ENCODE measurements at places on chromosomes 1 and 21.
A peak's percentile ranks its signal among the peaks of the same experiment; 100 is the strongest.

DNA sequence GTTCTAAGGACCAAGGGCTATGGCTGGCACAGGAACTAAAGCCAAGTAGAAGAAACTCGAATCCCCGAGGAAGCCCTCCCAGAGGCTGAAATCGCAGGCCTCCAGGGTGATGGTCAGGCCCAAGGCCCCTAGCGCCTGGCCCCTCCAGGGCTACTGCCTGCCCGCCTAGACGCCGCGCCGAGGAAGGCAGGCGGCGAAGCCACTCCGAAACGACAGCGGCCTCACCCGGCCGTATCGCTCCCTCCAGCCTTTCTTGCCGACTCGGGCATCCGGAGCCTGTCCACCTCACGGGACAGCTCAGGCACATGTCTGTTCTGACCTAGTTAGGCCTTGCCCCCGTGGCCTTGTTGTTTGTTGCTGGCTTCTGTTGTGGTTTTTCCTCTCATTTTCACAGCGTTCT lies 9.7 kb upstream of the LHX8 start:
- no peak for DNase-seq

GRCh38 chr1:17686258-17686657 lies 68.9 kb upstream of the ACTL8 start:
- no peak for DNase-seq

- DNase-seq: no peak
Observed at GRCh38 chr1:84615790-84616189, 41.5 kb upstream of the CTBS start.

DNA sequence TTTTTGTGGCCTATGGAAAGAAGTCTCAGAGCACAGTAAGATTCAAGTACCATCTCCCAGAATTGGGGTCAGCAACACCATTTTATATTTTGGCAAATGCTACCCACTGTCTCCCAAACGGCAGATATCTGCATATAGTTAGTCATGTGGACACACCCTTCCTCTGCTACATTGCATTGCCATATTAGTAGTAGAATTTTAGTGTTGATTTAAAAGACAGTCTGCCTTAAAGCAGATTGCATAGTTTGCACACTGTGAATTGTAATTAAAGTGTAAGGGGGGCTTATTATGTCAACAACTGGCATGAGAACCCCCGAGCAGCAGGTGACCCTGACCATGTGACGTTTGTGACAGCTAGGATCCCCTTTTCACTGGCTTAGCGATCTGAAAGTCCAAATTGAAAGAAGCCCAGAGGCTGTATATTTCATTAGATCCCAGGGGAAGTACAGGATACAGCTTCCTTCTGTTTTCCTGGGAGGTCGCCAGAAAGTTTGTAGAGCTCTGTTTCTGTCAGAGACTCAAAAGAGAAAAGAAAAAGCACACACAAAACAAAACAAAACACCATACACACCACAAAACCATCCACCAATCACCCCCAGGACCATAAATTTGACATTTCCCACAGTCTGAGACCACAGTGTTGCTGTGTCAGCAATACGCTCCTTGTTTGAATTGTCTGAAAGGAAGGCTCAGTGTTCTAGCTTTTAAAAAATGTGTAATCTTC lies 172.4 kb downstream of the NFIA start:
- no peak for DNase-seq

- peak; percentile 82 for DNase-seq
Observed at GRCh38 chr1:147545133-147545532, 3.8 kb downstream of the BCL9 start.

GRCh38 chr1:85462931-85463649 lies 1.9 kb downstream of the DDAH1 start:
- DNase-seq: no peak

- no peak for DNase-seq
Observed at GRCh38 chr1:2470290-2471158, 5.6 kb upstream of the PLCH2 start.

DNA sequence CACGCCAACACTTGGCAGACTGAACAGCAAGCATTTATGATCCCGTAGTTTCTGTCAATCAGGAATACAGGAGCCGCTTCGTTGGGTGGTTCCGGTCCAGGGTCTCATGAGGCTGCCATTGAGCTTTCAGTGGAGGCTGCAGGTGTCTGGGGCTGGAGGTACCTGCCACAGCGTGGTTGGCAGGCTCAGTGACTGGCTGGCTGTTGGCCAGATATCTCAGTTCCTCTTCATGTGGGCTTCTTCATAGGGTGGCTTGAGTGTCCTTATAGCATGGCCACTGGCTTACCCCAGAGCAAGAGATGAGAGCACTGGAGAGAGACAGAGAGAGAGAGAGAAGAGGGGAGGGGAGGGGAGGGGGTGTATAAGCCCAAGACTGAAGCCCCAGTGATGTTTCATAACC lies 29.3 kb downstream of the PIK3CD start:
- no peak for DNase-seq

- DNase-seq: no peak
Observed at GRCh38 chr1:198604975-198605374, 33.9 kb upstream of the PTPRC start.

- no peak for DNase-seq
Observed at GRCh38 chr1:61123326-61123725, 41.0 kb downstream of the NFIA start.

DNA sequence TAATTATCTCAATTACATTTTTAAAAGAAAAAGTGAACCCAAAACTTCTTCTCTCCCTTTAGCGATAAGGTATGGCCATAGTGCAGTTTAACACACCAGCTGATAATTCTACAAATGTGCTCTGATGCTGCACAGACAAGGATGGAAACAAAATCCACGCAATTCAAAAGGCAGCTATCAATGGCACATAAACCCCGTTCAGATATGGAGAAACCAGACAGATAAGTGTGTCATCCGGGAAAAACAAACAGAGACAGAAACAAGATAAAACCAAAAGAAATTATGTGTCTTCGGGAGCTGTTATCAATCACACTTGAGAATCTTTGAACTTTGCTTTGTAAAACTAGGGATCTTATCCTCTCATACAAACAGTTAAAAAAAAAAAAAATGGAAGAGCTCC lies 73.6 kb downstream of the SIPA1L2 start:
- no peak for DNase-seq

DNA sequence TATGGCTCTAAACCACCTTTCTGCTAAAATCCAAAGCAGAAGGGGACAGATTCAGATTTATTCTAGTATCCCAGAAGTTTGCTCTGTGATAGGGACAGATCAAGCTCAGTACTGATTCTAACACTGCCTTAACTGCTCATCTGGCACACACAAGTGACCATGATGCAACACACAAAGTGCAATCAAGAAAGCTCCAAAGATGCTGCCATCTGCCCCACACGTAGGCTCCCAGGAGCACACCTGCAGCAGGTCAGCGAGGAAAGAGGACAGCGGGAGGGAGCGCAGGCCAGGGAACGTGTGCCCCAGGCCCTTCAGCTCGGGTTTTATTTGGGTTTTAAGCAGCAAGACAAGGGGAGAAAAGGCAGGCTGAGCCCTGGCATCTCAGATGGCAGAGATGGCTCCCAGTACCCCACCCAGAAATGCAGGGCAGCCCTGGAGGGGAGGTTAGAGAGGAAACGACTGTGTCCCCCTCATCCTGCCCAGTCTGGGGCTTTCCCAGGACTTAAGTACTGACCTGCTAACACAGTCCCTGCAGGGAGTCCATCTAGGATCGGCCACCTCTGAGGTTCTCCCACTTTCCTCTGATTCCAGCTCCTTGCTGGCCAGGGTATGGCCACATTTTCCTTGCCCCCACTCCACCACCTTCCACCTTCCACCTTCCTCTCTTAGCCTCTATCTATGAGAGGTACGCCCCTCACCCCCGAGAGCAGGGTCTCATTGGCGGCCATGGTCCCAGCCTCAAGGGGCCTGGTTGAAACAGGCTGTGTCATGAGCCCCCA lies 1.2 kb downstream of the TRIM11 start:
- no peak for DNase-seq

DNA sequence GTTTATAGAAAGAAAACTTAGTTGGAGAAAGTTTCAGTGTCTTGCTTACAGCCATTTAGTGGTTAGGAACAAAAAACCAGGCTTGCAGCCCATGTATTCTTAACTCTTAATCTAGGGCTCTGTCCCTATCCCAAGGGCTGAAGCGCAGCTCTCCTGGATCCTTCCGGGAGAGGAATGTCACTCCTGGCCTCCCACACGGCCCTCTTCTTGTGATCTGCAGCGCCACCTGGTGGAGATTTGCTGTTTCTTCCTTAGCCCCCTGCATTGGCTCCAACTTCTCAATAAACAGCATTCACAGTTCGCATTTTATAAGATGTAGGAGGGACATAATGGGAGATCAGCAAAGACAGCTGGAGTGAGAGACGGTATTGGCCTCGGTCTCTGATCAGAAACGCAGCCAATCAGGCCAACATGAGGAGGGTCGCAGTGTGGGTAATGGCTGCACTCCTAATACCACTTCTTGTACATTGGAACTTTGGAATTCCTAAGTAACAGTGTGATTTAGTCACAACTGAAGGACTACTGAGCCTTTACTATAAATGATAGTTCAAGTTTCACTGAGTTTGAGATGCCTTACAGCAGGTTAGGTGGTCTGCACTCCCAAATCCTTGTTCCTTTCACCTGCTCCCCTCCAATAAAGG lies 283.4 kb downstream of the ASTN1 start:
- peak; percentile 8 for DNase-seq

DNA sequence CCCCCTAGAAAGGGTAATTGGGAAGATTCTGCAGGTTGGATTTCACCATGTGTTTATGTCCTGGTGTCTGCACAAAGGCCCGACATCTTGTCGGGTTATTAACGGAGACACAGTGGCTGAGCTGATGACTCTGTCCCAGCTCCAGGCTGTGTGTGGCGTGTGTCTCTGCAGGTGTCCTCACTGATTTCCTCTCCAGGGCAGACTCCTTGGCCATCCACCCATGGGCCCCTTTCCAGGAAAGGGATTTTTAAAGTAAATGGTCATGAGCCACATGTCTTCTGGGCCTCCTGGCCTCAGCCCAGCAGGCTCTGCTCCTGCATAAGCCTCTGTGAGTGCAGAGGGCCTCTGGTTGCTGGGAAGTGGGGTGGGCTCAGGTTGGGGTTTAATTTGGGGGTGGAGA lies 418.7 kb upstream of the VAMP3 start:
- no peak for DNase-seq

DNA sequence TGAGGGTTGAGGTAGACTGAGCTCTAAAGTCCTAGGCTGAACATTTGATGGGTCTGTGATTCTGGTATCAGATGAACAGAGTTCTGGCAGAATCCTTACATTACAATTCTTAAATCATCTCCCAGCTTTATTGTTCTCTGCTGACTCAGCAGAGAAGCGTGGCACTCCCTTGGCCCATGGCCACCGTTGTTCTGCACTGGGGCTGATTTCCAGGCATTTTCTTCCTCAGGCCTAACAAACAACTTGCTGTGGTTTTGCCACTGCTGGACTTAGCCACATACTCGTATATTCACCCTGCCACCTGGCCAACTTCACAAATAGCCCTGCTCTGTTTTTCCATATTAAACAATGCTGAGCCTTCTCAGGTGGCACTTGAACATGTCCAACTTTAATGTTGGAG lies 223.2 kb downstream of the TNR start:
- DNase-seq: no peak

DNA sequence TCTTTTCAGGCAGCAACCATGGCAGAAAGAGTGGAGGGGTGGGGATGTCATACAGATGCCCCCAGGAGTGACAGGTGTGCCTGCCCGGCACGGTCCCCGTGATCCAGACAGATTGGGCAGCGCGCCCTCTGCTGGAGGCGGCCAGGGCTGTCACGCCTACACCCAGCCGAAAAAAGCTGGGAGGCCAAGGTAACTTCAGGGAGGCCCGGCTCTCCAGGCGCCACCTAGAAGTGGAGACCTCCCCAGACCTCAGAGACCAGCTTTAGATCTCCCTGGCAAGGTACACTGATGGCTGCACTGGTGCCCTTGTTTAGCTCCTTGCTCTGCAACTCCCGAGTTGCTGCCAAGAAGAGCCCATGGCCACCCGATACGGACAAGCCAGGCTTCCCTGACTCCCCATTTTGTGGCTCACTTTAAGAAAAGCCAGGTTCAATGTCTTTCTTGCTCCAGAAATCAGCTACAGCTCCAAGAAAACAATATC lies 6.6 kb downstream of the GOLT1A start:
- DNase-seq: peak; percentile 66

DNA sequence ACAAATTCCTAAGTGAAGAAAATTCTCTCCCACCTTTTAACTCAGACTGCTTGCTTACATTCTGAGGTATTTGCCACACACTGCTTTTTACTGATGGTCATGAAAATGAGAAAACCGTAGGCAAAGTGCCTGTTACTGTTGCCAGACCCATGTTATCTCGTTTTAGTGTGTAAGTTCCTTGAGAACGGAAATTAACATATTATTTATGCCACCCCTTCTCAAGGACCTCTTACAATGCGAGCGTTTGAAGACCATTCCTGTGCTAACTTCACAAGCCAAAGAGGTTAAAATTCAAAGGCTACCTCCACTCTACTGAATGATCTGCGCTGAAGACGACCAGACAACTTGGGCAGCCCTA lies 509 bp downstream of the NVL start:
- DNase-seq: no peak

GRCh38 chr1:150282558-150282958 lies 204 bp downstream of the CIART start:
- DNase-seq: no peak

GRCh38 chr1:9071554-9072235 lies 2.3 kb upstream of the SLC2A5 start:
- DNase-seq: no peak
